Activated T-cell treated with anti-CD3 and anti-CD28 coated beads for 48 hours (primary cell): ENCODE measurements at places on chromosomes 12 and 14.

DNA sequence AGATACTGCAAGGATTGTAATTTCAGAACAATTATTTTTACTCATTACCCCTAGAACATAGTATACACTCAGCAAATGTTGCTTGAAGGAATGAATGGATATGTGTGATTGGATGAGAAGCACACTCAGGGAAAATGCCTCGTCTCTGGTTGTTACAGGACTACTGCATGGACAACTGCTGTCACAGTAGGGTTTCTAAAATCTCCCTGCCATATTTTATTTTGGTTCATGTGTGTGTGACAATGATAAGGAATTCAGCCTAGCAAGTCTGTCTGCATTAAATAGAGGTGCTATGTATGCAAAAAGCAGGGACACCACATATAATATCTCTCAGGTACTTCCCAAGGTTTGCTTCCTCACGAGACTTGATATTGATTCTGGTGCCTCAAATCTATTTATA lies 1.4 kb downstream of the PTPRR start:
- no peak for DNase-seq

DNA sequence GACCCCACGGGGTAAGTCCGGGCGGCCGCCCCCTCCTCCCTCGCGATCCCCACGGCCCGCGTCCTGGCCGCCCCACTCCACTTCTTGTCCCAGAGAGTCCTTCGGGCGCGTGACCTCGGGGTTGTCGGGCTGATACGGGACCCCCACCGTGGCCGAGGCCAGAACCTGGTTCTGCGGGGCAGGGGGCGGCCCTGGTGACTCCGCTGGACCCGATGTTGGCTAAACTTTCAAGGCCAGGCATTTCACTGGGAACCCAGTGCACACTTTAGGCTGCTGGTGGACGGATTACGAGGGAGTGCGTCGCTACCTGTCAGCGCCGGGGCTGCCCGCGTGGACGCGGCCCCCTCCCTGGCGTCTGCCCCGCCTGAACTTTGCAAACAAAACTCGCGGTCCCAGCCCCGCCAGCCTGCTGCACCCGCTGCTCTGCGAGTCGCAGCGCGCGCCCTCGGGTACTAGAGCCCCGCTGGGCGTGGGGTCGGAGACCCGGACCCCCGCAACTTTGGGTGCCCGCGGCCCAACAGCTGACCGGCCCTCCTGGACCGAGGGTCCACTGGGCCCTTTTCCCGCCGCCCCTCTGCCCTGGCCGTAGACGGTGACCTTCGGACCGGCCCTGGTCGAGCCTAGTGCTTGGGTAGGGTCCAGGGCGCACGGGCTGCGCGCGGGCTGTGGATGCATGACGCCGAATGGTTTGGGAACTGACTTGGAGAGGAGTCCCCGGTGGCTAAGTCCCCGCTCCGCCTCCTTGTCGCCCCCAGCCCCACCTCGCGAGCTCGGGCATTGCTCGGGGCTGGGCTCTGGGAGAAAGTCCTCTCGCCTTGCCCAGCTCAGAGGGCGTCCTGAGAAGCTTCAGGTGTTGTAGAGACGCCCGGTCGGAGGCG lies 624 bp downstream of the RIN3 start:
- no peak for DNase-seq

DNA sequence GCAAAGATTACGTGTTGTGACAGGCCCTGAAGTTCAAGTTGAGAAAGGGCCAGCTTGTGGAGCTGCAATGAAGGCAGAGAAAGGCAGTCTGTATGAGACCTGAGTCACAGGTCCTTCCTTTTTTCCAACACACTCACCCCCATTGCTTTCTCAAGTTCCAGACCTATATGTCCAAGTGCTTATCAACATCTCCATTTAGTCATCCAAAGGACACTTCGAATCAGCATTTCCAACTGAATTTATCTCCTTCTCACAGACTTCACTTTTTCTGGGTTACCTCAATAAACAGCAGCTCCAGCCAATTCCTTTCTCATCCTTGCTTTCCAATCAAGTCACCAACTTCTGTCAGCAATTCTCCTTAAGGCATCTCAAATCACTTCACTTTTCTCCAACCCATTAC lies 56.4 kb upstream of the KIF21A start:
- no peak for DNase-seq

DNA sequence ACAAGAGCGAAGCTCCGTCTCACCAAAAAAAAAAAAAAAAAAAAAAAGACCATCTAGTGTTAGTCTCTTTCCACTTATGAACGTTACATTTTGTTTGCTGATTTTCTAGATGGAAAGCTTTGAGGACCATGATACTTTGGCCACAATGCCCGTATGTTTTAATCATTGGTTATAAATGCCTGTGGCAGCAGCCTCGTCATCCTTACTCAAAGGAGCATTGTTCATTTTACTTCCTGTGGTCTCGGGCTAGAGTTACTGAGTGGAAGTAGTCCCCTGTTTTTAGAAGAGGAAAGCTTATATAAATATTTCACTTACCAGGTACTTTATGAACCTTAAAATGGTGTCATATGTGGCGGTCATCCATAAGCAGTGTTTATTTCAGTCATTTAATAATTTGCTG lies 359.9 kb downstream of the AEBP2 start:
- DNase-seq = no peak

- no peak for DNase-seq
These were observed 6.5 kb upstream of the ATP23 start for GRCh38 chr12:57934819-57935218.

- no peak for DNase-seq
These were observed 753 bp downstream of the CSRNP2 start for GRCh38 chr12:51082561-51083125.

DNA sequence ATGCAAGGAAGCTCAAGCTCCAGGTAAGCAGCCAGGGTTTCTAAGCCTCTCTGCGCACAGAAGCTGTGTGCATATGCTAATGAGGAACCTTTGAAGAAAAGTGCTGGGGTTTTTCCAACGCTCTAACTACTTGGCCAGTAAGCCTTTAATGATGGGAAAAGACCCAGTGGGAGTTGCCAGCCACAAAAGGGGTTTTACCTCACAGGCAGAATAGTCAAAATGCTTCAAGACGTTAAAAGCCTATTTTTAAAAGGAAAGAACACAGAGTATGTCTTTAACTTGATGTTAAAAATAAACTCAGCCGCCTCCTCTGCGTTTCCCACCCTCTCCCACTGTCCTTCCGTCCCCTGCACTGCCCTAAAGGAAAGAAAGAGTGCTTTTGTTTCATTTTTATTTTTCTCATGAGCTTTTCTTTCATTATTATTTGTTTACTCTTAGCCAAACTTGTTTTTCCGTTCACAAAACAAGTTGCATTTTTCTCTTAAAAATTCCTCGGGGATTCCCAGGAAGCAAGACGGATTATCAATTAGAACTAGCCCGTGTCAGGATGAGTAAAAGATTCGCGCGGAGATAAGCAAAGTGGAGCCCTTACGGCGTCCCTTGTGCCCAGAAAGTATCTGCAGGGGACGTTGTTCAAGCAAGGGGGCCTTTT lies 209.8 kb upstream of the NUDT4 start:
- DNase-seq = no peak

GRCh38 chr12:12180575-12180974 lies 86.3 kb downstream of the LRP6 start:
- no peak for DNase-seq

DNA sequence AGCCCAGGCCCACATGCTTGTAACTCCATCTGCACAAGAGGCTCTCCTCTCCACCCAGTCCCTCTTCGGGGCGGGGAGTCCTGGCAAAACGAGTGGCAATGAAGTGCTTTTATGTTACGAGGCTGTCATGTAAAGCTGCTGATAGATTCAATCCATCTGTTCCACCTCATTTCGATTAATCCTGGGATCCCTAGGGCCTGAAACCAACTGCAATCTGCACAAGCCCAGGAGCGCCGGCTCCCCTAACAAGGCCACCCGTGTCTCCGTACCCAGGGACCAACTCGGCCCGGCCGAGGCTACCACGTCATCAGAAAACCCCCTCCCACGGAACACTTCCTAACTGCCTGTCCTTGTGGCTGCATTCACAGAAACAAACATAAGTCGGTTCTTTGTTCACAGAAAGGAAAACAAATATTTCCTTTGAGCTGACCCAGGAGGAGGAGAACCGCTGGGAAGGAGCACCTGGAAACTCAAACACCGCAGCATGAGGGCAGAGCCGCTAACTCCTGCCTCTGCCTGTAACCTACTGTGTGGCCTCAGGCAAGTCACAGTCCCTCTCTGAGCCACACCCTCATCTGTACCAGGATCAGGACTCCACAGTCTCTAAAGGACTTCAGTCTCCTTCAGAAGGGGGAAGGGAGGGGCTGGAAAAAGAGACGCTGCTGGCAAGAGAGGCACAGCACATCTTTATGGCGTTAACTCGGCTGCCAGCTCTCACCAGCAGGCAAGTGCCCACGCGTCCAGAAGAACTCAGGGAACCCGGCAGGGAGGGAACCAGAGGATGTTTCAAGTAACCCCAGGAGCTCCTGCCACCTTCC lies 47.8 kb downstream of the CCDC88C start:
- no peak for DNase-seq

DNA sequence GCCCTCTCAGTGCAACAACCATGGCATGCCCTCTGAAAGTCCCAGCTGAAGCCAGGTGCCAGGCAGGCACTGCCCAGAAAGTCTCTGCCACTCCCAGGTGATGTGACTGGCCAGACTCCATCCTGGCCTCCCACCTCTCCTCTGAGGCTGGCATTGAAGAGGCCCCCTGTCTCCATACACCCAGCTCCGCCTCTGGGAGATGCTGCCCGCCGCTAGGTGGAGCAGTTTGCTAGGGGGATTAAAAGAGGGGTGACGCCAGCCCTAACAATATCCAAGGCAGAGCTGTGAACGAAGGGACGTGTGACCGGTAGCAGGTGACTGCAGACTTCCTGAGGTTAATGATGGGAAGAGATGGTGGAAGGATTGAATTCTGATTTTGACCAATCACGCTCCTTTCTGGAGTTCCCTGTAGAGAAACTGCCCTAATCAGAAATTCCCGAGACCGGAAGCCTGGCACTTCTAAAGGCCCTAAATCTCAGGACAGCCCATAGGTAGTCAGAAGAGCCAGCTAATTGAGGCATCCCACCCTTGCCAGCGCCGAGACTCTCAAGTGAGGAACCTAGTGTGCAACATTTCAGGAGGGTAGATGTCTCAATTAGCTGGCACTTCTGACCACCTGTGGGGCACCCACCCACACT lies 8.3 kb upstream of the PLEK2 start:
- DNase-seq = peak; percentile 23

DNA sequence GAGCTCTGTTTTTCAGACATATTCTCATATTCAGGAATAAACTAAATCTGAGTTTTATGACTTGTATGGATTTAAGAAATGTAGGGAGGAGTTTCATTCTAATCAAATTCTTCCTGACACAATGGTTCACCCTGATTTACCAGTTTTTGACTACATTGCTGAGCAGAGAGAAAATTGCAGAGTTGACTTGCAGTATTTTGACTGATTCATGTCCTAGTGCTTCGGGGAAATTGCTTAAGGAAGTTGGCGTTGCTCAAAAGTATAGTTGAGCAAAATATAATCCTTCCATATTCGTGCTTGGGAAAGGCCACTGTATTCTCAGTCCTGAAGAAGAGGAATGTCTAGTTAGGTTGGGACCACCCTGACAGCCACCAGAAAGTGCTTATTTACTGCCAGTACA lies 1.3 kb upstream of the TWF1 start:
- DNase-seq = no peak

GRCh38 chr12:76762601-76762980 lies 1.3 kb upstream of the ZDHHC17 start:
- DNase-seq = no peak

DNA sequence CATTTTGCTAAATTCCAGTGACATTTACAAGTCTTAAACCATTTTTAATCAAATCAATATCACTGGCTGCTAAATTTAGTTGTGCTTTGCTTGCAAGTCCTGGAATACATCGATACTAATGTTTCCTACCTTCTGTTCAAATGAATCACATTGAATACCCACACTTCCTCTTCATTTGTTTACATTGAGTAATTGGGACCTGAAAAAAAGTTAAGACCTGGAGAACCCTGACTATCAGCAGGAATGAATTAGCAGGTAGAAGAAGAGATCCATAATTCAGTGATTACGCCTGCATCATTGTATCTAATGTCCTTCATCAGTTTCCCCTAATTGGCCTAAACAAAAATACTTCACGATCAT lies 369.3 kb downstream of the ETNK1 start:
- no peak for DNase-seq

GRCh38 chr12:104681012-104681690 lies 224.4 kb downstream of the CHST11 start:
- DNase-seq = no peak

DNA sequence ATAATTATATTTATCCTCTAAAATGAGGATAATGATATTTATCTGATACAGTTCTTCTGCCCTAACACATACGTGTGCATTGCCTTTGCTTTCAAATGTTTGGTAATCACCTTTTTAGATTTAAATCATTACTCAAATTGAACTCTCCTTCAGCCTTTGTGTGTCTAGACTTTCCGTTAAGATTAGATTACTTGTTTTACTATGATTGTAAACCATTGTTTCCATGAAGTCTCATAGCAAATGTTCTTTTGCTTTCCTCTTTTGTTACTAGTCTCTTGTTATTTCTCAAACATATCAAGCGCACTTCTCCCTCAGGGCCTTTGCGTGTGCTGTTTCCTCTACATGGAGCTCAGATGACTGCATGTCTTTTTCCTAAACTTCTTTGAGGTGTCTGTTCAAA lies 63.7 kb downstream of the ETV6 start:
- DNase-seq = no peak

DNA sequence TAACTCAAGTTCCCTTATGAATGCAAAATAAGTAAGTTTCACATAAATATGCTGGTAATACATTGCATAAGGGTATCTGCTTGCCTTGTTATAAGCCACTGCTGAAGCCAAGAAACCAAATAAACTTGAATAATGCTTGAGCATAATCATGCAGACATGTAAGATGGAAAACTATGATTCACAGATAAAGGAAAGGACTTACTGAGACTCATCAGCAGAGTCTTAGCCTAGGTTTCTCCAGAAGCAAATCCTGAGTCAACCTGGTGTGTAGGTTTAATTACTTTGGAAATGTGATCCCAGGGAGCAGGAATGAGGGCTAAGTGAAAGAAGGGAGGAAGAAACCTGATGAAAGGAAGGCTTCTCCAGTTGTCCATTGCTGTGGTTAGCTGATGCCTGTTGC lies 107.7 kb upstream of the BTG1 start:
- DNase-seq = no peak

- DNase-seq = no peak
These were observed 22.2 kb upstream of the EDDM3A start for GRCh38 chr14:20723488-20723887.
